ENCODE measurements at places on chromosomes 3 and 15. TPM values are rescaled to one million over a fixed set of nuclear protein-coding genes. Genes with fewer than 3 reads are reported as not detected.

SERPINI1 gene
- total RNA-seq, result 7.9 TPM

BCHE gene
- total RNA-seq, result 96.2 TPM

CACNA1D gene
- 0.52 TPM for total RNA-seq

DGKG gene
- total RNA-seq, result 46.3 TPM

CPNE9 gene
- total RNA-seq, result not detected

CHST13 gene
- total RNA-seq, result 1.4 TPM

C3orf20 gene
- not detected for total RNA-seq

FBLN2 gene
- 85.9 TPM for total RNA-seq

CFAP91 gene
- 4.7 TPM for total RNA-seq

DUOX1 gene
- 2.7 TPM for total RNA-seq

PLSCR2 gene
- not detected for total RNA-seq

CD86 gene
- 6.6 TPM for total RNA-seq

ZNF660 gene
- total RNA-seq, result 4.5 TPM

SNTN gene
- total RNA-seq, result not detected

P2RY1 gene
- 4.7 TPM for total RNA-seq

ZNF501 gene
- 9.6 TPM for total RNA-seq

POLQ gene
- 0.13 TPM for total RNA-seq

GANC gene
- total RNA-seq, result 21.5 TPM

LYZL4 gene
- total RNA-seq, result not detected

NR2F2 gene
- 97.8 TPM for total RNA-seq

WDR49 gene
- 3.5 TPM for total RNA-seq

ARGFX gene
- total RNA-seq, result not detected

RPUSD3 gene
- 43.1 TPM for total RNA-seq

IMPG2 gene
- total RNA-seq, result 0.62 TPM

ZNF385D gene
- 17.9 TPM for total RNA-seq

IL17RC gene
- 31.0 TPM for total RNA-seq

UCN2 gene
- total RNA-seq, result not detected

Data from gastroesophageal sphincter (tissue), 4 donors.